ENCODE measurements at places on chromosomes 3 and 15. TPM values are rescaled to one million over a fixed set of nuclear protein-coding genes. Genes with fewer than 3 reads are reported as not detected.

Gene UBAP1L
- 8.0 TPM for total RNA-seq

Gene MYRIP
- total RNA-seq, result not detected

- H3K4me1 ChIP-seq, result peaks cover 13% of the 10 kb centered on the region
- H3K27me3 ChIP-seq, result no peaks in the 10 kb centered on the region
- H3K36me3 ChIP-seq, result no peaks in the 10 kb centered on the region
- no peak for DNase-seq
- no peak overlapping the region for H3K27ac ChIP-seq
- H3K4me3 ChIP-seq, result no peak overlapping the region
These were observed 27.0 kb downstream of the CHCHD6 start for GRCh38 chr3:126731044-126731443.

GRCh38 chr15:52737720-52738119 is 52.4 kb downstream of the ONECUT1 start:
- H3K27me3 ChIP-seq, result no peaks in the 10 kb centered on the region
- H3K36me3 ChIP-seq, result no peaks in the 10 kb centered on the region
- no peaks in the 10 kb centered on the region for H3K4me1 ChIP-seq
- DNase-seq, result no peak

- peaks cover 24% of the 10 kb centered on the region for H3K4me1 ChIP-seq
- peak overlapping the region; percentile 64 for H3K4me3 ChIP-seq
- H3K27me3 ChIP-seq, result no peaks in the 10 kb centered on the region
- H3K36me3 ChIP-seq, result no peaks in the 10 kb centered on the region
- peak; percentile 69 for DNase-seq
These were observed 51.2 kb upstream of the ULK4 start for GRCh38 chr3:42012935-42013690.

DNA sequence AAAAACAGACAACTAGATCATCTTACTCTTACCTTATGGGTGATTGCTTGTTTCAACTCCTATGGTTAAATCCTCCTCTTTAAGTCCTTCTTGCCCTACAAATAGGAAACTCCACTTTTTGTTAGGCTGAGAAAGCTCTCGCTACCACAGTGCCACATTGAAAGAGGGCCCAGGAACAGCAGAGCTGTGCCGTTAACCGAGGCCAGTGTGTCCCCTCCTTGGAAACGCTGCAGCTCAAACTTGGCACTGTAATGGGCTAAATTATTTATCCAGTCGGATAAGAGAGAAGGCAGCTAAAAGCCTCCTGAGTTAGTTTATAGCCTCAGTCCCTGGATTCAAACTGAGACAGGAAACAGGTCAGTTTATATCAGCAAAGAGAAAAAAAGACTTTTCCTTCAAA is 46.1 kb downstream of the KBTBD12 start:
- no peak for DNase-seq
- no peak overlapping the region for H3K4me3 ChIP-seq
- no peaks in the 10 kb centered on the region for H3K4me1 ChIP-seq
- H3K27me3 ChIP-seq, result no peaks in the 10 kb centered on the region
- no peak overlapping the region for H3K27ac ChIP-seq
- H3K36me3 ChIP-seq, result no peaks in the 10 kb centered on the region
